Activated CD4-positive, alpha-beta T cell treated with anti-CD3 and anti-CD28 coated beads, Interleukin-2, amount 10 ng/mL, durations not matched to agents 24 days and 14 days (primary cell): ENCODE measurements at places on chromosomes 5 and 9. TPM values are rescaled to one million over a fixed set of nuclear protein-coding genes. Genes with fewer than 3 reads are reported as not detected.

DNA sequence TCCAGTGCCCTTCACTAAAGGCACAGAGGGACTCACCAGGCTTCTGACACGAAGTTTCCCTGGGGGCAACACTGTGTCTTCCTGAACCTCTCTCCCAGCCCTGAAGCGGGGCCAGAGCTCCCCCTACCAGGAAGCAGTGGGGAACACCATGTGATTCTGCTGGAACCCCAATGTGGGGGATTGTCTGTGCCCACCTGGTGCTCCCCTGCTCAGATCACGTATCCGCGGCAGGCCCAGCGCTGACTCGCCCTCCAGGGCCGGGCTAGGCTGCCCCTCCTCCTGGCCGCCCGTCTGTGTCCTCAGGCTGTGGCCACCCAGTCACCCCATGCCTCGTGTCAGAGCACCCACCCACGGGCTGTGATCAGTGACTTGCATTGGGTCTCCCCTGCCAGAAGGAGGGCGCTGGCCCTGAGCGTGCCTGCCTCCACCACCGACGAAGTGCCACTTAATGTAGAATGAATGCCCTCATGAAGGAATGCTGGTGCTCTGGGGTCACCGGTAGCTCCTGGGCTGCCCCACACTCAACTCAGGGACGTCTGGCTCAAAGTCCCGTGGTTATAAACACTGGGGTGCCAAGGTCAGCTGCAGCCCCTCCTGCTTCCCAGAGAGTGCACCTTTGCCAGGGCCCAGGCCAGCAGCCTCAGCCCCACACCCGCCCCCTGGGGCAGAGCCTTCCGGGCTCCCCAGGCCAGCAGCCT lies 22.1 kb downstream of the SARDH start:
- DNase-seq: peak; percentile 72

ENG gene
- 29.9 and 32.4 TPM in 2 replicates for total RNA-seq

PPP1R2B gene
- total RNA-seq: 0.47 and 0.58 TPM in 2 replicates

GRCh38 chr9:102113191-102113590 lies 374.7 kb upstream of the GRIN3A start:
- DNase-seq: no peak

- no peak for DNase-seq
Measured at GRCh38 chr5:137867664-137868063, at the start of gene MYOT. TSS of gene MYOT (plus strand) at chr5:137867860. CDS start at chr5:137870652, 2,792 bp downstream.
